ENCODE measurements at places on chromosomes 3 and 15.

DNA sequence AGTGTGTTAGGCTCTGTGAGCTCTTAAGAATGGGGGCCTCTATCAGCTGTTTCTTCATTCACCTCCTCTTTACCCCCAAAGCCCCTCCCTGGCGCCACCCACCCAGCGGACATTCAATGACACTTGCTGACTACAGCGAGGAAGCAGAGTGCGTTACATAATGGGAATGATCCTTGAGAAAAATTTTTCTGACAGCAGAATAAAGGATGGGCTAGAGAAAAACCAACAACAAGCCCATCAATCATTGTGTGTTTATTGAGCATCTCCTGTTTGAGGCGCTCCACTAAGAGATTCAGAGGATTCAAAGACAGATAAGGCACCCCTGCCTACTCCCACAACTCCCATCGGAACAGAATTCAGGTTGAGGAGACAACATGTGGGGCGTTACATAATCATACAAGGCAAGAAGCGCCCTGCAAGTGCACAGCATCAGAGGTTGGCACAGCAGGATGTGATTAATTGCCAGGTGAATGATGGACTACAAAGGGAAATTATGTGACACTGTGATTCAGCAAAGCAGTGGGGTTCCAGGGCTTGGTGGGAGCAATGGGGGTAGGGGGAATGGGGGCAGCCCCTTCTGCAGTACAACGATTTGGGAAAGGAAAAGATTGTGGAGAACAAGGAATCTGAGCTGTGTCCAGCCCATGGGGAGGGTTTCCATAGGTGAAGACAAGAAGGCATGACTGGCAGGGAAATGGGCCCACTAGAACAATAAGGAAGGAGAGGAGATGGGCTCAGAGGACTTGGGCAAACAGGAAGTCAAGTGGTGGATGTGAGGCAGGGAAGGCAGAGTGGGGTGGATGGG, 141.3 kb upstream of the ATP2B2 start:
- DNase-seq = no peak

DNA sequence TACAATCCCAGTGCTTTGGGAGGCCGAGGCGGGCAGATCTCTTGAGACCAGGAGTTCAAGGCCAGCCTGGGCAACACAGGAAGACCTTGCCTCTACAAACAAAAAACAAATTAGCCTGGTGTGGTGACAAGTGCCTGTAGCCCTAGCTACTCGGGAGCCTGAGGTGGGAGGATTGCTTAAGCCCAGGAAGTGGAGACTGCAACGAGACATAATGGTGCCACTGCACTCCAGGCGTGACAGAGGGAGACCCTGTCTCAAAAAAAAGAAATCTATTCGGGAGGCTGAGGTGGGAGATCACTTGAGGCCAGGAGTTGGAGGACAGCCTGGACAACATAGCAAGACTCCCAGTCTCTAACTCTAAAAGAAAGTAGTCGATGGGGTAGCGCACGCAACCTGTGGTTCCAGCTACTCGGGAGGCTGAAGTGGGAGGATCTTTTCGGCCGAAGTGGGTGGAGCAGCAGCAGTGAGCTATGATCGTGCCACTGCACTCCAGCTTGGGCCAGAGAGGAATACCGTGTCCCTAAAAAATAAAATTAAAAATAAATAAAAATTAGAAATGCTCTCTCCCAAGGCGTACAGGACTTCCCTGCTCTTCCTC, 775 bp downstream of the C3orf33 start:
- DNase-seq = no peak

GRCh38 chr3:50381383-50381782, 22.1 kb upstream of the TMEM115 start:
- no peak for DNase-seq

GRCh38 chr3:112555535-112556170, 6.1 kb downstream of the ATG3 start:
- no peak for DNase-seq

- no peak for DNase-seq
Observed at GRCh38 chr3:7562892-7563291, 702.0 kb downstream of the GRM7 start.

GRCh38 chr15:81314378-81314777, 9.6 kb downstream of the STARD5 start:
- DNase-seq = no peak

- no peak for DNase-seq
Observed at GRCh38 chr15:37041042-37041441, 59.3 kb downstream of the MEIS2 start.

DNA sequence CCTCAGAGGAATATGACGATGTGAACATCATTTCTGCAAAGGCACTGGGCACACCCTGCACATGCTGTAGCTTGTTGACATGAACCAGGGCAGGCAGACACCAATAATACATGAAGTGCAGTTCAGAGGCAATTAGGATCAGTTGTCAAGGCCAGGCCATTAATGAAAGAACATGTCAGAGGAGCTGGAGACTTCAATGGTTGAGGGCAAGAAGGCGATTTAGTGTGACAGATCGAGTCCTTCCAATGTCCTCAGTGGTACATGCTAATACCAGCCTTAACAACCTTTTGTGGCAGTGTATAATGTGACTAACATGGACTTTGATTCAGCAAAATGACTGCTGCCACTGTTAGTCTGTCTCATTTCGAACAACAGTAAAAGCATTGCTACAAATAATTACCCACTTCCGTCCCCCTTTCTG, 205.2 kb upstream of the NANOGP8 start:
- no peak for DNase-seq

DNA sequence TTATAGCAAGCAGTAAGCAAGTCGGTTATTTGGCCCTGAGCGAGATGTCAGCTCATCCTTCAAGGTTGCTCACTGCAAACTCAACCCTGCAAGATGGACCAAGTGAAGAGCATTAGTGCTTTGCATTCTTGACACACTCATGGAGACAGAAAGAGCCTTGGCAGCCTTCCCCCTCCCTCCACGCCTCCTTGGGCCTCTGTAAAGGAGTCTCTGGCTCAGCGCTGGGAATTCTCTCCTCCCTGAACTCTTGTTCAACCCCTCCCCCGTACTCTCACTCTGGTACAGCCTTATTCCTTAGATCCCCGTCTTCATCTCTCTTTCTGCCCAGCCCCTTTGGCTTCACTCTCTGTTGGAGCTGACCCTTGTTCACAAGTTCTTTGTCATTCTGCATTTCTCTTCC, 2.2 kb upstream of the CX3CR1 start:
- DNase-seq = no peak

DNA sequence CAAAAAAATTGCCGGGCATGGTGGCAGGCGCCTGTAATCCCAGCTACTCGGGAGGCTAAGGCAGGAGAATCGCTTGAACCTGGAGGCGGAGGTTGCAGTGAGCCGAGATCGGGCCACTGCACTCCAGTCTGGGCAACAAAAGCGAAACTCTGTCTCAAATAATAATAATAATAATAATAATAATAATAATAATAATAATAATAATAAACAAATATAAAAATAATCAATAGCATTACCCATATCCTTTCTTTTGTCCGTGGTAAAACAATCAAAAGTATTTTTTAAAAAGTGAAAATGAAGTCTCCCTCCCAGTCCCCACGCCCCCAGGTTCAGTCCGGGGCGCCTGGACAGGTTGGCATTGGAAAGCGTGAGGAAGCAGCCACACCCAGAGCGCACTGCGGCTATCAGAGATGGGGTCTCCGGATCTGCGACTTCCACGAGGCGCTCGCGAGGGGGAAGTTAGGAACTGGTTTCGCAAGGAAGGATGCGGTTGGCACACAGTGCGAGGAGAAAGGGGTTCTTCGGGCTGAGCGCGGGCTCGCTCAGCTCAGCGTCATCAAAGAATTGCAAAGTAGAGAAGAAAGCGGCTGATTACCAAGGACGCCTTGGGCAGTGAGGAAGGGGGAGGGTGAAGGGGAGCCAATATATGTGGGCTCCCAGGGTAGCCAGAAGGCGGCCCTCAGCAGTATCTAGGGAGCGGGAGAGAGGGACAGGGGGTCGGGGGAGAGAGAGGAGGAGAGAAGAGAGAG, 69.5 kb upstream of the EPHB3 start:
- no peak for DNase-seq

GRCh38 chr15:31228011-31228484, 98.6 kb upstream of the KLF13 start:
- peak; percentile 27 for DNase-seq

- DNase-seq = no peak
Observed at GRCh38 chr15:62848632-62849050, 193.9 kb upstream of the TPM1 start.

DNA sequence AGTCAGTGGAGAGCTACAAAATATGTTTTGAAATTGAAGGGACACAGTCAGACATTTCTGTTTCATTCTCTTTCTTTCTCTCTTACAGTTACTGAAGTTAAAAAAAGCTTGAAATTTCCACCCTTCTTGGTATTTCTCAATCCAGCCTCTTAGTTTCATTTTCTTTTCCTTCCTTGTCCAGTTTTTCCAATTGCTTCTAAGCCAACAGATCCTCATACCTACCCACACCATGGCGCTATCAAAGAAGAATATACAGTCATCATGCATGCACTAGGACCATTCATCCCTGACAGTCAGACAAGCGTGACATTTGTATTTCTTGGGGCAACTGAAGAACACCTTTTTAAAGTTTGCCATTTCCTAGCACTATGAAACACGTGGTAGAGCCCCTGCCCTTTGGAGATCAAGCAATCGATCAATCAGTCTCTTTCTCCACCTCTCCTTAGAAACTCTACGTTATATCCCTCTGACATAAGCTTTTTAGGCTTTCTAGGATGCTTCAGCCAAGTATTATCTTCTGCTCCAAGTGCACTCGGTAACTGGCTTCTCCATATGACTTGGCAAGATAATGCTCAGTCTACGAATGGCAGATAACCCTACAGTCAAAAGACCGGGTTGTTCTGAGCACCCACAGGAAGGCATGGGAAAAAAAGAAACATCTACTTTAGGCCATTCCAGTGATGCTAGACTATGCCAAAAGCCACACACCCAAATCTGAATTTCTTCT, 65.4 kb downstream of the FBN1 start:
- no peak for DNase-seq

DNA sequence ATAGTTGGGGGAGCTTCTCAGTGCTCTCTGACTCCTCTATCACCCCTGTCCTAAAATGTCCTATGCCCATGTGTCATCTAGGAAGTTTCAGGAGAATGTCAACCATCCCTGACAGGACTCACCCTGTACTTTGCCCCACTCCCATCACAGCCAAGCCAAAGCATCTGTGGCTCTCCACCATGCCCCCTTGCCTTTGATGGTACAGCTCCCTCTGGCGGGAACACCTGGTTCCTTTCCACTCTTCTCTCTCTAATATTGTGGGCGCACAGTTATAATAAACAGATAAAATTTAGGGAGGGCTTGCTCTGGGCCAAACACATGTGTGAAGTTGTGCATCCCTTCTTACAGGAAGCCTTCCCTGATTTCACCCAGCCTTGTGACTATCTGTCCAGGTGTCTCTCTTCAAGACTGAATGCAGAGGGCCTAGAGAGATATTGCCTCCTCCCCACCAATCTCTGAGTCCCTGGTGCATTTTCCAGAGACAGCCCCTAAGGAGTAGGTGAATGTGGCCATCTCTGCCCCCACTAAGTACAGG, 62.8 kb downstream of the ISG20 start:
- DNase-seq = peak; percentile 52

GRCh38 chr3:118181274-118181673, 853.4 kb downstream of the IGSF11 start:
- DNase-seq = no peak

- DNase-seq = no peak
Observed at GRCh38 chr15:94778840-94779239, 547.5 kb downstream of the MCTP2 start.

- no peak for DNase-seq
Observed at GRCh38 chr3:134253475-134254226, 3.0 kb upstream of the RYK start.

DNA sequence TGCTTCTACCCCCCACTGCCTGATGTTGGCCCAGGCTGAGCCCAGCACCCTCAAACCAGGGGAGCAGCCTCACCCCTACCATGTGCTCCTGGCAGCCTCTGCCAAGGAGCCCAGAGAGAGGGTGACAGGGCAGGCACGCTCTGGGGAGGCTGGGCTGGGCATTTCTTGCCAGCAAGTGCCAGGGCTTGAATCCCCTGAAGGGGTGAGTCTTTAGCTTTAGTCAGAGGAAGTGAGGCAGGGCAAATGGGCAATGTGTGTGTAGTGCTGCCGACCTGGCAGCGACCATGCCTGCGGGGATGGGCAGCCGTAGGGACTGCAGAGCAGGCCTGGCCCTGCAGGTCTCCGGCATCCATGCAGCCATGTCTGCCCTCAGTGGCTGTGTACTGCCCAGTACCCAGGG, 18.1 kb downstream of the DUSP7 start:
- DNase-seq = no peak

GRCh38 chr3:158770741-158771350, 31.0 kb upstream of the MFSD1 start:
- DNase-seq = no peak

DNA sequence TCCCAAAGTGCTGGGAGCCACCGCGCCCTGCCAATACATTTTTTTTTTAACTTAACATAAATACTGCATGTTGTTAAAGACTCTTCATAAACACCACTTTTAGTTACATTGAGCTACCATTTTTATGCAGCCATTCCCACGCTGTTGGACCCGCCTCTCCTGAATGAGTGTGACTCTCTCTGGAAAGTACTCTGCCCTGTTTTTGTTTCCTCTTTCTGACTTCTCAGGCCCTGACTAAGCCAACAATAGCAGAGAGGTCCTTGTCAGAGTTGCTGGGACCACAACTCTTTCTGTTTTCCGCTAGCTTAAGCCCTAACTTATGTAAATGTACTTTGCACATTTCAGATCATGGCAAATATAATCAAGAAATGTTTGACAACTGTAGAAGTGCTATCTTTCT, 35.2 kb downstream of the PARP15 start:
- no peak for DNase-seq

DNA sequence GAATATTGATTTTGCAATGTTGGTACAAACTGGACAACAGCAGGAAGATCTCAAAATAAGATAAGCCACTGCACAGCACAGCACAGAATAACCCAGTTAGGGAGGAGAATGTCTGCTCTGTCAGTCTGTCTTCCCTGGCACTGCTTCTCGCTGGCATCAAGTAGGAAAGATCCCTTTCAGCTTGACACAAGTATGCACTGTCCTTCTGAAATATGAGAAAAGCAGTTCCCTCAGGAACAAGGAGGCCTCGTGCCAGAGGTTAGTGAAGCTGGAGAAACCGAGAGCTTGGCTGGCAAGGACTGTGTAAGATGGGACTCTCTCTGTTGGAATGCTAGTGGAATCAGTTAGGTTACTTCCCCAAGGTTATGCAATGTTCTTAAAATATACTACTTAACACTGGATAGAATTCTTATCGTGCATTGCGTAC, 59.1 kb downstream of the FMN1 start:
- DNase-seq = no peak

- DNase-seq = no peak
Observed at GRCh38 chr15:85693277-85693676, 101.4 kb downstream of the KLHL25 start.

- no peak for DNase-seq
Observed at GRCh38 chr3:172918165-172918564, 167.6 kb downstream of the ECT2 start.
